RPMI8226 (cell line): ENCODE measurements at places on chromosomes 12 and 14.

DNA sequence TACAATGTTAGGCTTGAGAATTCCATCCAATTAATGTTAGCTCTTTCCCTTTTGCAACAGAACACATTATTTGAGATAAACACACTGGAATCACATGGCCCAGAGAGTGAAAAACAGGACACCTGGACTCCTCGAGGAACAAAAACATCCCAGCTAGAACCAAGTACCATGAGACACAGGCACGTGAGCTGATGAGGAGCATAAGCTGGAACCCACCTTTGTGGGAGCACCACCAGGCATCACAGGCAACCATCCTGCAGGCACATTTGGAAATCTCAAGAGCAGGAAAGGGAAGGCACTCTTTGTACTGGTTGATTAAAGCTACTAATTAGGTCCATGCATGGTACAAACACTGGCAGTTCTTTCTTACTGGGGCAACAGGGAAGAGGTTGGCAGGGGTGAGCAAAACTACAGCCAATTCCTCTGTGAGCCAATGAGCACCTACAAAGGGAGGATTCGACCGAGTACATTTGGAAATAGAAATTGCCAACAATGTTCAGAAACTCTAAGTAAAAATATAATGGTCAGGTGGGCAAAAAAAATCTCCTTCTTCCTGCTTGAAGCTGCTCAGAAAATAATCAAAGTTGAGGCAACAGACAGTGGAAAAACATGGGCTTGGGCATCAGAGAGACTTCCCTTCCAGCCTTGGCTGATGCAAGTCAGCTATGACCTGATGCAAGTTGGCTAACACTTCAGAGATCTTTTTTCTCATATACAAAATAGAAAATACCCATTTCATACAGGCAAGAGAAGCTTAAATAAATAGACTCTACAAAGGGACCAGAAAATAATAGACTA lies 216.7 kb downstream of the NUAK1 start:
- no peak for DNase-seq

DNA sequence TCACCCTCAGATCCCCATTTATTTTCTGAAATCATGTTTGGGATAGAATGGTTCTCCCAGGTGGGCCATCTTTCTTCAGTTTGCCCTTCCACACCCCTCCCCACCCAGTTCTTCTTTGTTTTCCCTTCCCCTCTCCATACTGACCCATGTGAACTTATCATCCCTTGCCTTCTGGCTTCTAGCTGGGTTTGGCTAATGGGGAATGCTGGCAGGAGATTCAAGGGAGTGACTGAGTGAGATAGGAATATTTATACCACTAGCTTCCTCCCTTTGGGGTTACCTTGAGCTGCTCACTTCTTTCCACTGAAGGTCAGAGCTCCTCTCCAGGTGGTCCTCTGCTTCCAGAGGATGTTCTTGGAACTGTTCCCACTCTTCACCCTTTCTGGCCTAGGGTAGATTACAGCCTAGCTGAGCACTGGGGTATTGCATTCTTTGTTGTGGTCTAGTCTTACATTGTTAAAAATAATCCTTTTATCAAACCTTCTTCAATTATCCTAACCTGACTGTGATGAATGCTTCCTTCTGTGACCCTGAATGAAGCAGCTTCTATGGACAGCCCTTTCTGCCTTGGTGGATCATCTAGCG lies 88.3 kb upstream of the ATP2B1 start:
- no peak for DNase-seq

DNA sequence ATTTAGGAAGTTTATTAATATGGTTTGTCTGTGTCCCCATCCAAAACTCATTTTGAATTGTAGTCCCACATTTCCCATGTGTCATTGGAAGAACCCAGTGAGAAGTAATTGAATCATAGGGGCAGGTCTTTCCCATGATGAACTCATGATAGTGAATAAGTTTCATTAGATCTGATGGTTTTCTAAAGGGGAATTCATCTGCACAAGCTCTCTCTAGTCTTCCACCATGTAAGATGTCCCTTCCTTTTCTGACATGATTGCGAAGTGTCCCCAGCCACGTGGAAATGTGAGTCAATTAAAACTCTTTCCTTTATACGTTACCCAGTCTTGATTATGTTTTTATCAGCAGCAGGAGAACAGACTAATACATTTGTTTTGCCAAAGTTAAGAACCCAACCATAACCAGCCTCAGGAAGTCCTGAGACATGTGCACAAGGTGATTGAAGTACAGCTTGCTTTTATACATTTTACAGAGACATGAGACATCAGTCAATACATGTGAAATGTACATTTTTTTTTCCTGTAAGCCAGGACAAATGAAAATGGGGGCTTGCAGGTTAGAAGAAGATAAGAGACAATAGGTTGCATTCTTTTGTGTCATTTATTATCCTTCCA lies 1136.7 kb downstream of the TMEM121 start:
- no peak for DNase-seq

- no peak for DNase-seq
Measured at GRCh38 chr14:65159281-65160062, 57.2 kb upstream of the MAX start.

DNA sequence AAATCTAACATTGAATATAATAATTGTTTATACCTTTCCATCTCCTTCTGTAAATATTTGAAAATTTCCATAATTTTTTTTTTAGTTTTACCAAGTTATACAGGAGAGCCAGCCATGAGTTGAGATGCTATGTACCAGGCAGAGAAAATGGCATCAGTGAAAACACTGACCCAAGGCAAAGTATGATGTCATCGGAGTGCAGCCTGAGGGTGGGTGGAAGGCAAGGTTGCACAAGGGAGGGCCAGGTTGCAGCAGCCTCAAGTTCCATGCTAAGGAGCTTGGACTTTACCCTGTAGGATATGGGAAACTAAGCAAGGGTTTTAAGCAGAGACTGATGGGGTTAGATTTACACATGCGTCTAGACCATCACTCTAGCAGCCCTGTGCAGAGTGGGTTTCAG lies 441.1 kb downstream of the BCAT1 start:
- no peak for DNase-seq

DNA sequence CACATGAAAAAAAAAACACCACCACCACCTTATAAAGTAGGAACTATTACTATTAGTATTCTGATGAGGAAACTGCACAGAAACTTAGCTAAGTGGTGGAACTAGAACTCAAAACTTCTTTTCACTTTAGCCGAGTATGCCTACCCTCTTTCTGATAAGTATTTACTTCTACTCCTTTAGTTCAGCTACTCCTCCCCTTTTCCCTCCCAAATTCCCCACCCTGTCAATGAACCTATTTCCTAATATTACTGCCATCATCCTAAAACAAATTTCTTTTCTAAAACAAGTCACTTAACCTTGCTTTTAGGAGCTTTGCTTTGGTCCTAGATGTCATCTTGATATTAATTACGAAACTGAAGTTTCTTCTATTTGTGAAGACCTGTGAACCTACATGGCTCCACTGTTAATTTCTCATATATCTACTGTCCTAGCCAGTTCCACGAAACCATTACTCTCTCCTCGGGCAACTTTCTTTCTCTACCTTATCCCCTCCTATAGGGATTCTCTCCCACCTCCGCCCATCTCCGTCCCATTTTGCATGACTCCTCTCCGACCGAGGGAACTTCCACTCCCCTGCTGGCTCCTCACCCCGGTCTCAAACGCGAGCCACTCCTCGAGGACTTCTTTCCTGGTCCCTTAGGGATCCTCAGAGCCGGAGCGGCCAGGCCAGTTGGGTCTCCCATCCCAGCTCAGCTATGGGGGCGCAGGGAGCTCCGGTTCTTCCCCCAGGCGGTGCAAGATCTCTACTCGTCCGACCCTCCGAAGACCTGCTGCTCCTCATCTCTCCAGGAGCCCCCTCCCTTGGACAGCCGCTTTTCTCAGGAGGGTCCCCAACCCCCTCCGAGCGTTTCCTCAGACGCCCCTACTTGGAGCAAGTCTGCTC lies 1.1 kb downstream of the NUMB start:
- DNase-seq, result no peak

DNA sequence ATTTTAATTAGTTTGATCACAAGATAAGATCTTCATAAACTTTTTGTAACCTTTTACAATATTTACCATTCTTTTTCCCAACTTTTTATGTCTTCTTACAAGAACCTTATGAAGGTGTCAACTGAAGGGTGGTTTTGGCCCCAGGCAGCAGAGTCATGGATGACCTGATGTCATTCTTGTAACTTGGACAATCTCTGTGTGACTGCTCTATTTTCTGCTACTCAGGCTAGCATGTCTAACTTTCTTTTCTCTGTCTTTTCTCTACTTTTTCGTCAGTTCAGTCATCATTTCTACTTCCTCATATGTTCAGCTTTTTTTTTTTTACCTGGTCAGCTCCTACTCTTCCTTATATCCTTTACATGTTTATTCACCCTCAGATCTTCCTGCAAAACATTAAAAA lies 150.7 kb upstream of the PTPRQ start:
- peak; percentile 68 for DNase-seq

GRCh38 chr14:33249233-33249820 lies 310.6 kb downstream of the NPAS3 start:
- no peak for DNase-seq

DNA sequence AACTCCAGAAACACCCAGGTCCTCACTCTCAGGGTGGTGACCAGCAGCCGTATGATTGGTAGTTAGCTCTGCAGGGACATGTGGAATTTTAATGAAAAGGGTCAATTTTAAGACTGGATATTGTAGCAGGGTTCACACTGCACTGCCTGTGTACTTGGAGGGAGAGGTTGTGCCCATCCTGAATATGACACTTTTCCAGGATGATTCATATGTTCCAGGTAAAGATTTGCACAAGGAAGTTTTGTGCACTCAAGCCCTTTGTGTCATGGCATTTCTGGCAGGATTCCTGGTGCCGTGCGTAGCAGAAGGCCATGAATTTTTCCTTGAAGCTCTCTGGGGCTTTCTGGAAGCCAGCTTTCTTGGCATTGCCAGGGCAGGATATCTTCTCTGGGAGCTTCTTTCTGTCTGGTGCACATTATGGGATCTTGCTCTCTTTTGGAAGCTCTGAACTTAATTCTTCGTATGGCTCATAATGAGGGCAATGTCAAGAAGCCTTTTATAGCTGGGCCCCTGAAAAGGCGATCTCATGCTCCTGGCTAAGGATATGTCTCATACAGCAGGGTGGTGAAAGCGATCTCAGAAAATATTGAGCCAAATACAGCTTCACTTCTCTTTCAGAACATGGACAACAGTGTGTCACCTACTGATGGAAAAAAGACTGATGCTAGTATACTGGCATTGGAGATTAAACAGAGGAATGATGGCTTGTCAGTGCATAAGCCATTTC lies 1133.9 kb downstream of the AACS start:
- DNase-seq, result no peak

- DNase-seq, result no peak
Measured at GRCh38 chr14:93832665-93833064, 44.4 kb upstream of the PRIMA1 start.

- DNase-seq, result no peak
Measured at GRCh38 chr14:23299986-23300686, 2.5 kb downstream of the PPP1R3E start.

- DNase-seq, result no peak
Measured at GRCh38 chr12:48414021-48414420, 58.3 kb upstream of the ANP32D start.

GRCh38 chr12:86213012-86213411 lies 43.2 kb downstream of the MGAT4C start:
- DNase-seq, result no peak

GRCh38 chr12:63317880-63318279 lies 166.9 kb upstream of the AVPR1A start:
- no peak for DNase-seq

DNA sequence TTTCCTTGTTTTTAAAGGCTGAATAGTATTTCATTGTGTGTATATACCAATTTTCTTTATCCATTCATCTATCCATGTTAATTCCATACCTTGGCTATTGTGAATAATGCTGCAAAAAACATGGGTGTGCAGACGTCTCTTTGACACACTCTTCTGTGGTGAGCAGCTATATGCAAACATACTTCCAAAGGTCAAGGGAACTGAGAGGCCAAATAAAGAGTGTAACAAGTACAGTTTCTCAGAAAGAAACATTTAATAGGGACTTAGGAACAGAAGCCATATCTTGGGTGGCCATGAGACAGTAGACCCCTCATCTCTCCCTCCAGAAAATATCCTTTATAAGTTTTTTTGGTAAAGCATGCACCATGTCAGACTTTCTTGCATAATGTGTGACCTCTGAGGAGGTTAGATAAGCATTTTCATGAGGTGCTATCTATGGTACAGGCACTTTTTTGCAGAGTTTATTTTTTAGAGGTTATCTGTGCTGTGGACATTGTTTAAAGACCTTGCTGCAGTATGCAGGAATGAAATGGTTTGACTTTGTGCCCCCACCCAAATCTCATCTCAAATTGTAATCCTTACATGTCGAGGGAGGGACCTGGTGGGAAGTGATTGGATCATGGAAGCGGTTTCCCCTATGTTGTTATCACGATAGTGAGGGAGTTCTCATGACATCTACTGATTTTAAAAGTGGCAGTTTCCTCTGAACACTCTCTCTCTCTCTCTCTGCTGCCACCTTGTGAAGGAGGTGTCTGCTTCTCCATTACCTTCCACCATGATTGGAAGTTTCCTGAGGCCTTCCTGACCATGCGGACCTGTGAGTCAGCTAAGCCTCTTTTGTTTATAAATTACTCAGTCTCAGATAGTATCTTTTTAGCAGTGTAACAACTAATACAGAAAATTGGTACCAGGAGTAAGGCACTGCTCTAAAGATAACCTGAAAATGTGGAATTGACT lies 1202.3 kb downstream of the GALC start:
- no peak for DNase-seq

DNA sequence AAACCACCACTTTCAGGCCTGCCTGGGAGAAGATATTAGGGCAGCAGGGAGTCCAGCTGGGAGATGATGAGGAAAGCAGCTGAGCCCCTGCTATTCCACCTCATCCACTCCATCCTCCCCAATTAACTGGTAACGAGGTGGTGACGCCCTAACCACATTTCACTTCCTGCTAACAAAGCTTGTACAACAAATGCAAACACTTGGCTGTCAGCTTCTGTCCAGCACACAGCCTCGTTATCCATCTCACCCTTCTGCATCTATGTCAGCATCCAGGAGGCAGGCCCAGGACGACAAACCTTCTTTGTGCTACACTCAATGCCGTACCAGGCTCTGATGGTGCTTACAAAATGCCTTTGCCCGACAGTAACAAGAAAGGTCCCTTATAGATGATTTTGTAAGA lies 225.4 kb downstream of the APAF1 start:
- no peak for DNase-seq

DNA sequence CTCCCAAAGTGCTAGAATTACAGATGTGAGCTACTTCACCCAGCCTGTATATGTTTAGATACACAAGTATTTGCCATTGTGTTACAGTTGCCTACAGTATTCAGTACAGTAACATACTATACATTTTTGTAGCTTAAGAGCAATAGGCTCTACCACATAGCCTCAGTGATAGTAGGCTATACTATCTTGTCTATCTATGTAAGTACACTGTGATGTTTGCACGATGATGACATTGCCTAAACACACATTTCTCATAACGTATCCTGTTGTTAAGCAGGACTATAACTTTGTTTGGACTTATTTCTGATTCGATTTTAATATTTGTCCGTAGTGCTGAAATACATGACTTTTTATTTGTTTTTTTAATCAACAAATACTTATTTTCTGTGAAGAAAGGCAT lies 129.2 kb downstream of the PCNX1 start:
- DNase-seq, result no peak

DNA sequence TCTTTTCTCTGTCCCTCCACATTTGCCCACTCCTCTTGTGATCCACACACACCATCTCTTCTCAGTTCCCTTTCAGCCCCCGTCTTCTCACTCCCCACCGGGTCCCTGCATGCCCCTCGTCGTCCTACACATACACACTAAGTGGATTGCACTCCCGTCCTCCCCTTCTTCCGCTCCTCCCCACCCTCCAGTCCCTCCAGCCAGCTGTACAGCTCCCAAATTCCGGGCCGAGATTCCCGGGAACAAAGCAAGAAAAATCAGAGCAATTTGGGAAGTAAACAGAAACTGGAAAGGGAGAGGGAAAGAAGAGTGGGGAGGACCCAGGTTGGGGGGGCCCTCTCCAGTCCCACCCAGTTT lies 282 bp upstream of the IGFBP6 start:
- DNase-seq, result no peak
